ENCODE measurements at places on chromosomes 7 and 10.
A peak's percentile ranks its signal among the peaks of the same experiment; 100 is the strongest.

DNA sequence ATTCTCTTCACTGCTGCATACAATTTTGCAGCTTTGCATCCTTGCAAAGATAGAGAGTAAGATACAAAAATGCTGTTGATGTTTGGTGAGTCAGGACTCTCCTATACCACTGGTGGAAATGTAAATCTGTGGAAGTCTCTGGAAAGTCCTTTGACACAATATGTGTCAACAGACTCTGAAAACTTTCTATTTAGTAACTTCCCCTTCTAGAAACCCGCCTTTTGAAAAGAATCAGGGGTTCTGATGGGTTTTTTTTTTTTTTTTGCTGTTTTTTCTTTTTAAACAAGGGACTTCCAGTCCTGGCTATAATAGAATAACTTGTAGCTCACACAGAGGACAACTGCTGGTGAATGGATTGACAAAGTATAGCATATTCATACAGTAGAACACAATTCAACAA lies 16.4 kb downstream of the NOD1 start:
- no peak for DNase-seq

- no peak for DNase-seq
These were observed 183.2 kb downstream of the AGMO start for GRCh38 chr7:15378494-15379145.

DNA sequence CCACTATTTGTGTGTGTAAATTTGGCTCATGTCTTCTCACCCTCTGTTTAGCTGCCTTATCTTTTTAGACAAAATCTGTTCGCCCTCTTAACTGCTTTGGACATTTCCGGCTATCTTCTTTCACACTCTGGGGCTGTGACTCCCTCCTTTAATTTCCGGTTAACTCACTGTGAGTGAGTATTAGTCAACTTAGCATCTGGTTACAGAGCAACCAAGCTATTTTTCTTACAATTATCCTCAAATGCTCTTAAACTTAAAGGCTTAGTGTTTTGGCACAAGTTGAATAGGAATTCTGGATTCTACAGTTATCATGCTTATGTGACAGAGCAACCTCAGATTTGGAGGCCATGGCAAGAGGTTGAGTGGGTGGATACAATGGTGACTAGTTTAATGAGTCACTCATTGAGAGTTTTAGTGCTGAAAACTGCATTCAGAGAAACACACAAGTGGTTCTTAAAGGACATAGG lies 177.6 kb upstream of the SEMA3A start:
- DNase-seq = no peak

GRCh38 chr7:139808427-139808826 lies 20.6 kb upstream of the TBXAS1 start:
- DNase-seq = no peak

DNA sequence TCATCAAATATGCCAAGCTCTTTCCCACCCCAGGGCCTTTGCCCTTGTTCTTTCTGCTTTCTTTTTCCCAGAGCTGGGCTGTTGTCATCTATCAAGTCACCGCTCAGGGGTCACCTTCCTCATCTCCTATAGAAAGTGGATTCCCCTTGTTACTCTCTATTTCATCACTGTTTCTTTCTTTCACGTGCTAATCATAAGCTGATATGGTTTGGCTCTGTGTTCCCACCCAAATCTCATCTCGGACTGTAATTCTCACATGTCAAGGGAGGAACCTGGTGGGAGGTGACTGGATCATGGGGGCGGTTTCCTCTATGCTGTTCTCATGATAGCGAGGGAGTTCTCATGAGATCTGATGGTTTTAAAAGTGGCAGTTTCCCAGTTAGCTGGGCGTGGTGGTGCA lies 17.0 kb upstream of the TIAL1 start:
- DNase-seq = no peak

DNA sequence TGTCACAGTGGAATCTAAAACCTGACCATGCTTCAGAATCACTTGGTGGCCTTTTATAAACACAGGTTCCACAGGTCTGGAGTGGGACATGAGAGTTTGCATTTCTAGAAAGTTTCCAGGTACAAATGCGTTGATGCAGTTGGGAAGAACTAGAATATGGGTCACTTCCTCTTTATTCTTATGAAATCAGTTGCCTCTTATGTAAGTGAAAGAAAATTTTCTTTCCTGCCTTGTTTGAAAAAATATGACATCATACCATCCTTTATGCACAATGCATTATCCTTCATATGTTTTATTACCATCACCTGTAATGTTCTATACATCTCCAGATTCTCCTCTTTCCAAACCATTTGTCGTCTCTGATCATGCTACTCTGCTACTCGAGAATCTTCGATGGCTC lies 44.0 kb downstream of the PLXNA4 start:
- DNase-seq = no peak

DNA sequence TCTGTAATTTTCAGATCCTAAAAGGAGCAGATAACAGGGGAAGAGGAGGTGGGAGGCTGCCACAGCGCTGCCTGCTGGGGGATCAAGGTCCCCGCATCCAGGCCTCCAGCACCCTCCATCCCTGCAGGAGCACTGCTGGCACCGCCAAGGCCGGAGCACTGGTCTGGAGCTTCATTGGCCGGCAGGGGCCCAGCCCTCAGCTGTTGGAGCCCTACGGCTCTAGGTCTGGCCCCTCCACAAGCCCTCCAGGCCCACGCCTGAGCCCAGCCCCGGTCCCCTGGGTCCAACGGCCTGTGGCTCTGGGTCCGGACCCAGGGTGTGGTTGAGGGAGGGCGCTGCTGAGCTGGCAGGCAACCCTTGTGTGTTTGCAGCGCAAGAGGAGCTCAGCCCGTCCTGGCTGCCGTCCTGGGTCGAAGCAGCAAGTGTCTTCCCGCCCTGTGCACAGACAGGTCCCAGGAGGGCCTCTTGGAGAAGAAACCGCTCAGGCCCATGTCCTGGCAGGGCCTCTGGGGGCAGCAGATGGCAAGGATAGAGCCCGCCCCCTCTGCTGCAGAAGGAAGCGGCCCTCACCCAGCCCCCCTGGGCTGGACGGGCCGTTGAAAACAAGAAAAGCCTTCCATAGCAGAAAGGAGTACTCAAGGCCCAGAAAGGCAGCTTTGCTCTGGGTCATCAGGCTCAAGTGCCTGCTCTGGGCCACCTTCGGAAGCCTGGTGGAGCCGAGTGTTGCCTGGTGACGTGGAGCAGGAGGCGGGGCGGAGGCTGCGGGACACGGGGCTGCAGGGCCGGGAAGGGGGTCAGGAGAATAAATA lies 54.3 kb upstream of the TNRC18 start:
- DNase-seq = no peak

GRCh38 chr10:30688456-30688855 lies 58.9 kb upstream of the LYZL2 start:
- no peak for DNase-seq

DNA sequence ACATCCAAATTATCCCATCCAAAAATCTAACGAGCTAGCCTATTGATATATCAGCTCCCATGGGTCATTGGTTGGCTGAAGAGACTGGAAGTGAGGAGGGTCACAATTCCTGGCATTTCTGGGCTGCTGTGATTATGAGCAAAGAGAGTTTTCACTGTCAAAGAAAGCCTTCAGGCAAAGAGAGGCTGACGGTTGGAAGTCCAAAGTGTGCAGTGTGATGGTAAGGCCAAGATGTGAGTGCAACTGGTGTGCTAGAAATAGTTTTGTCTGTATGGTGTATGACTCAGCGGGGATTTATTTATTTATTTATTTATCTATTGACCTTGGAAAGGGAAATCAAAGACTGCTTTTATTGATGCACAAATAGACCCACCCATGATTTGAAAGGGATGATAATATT lies 75.0 kb downstream of the AASS start:
- DNase-seq = no peak

DNA sequence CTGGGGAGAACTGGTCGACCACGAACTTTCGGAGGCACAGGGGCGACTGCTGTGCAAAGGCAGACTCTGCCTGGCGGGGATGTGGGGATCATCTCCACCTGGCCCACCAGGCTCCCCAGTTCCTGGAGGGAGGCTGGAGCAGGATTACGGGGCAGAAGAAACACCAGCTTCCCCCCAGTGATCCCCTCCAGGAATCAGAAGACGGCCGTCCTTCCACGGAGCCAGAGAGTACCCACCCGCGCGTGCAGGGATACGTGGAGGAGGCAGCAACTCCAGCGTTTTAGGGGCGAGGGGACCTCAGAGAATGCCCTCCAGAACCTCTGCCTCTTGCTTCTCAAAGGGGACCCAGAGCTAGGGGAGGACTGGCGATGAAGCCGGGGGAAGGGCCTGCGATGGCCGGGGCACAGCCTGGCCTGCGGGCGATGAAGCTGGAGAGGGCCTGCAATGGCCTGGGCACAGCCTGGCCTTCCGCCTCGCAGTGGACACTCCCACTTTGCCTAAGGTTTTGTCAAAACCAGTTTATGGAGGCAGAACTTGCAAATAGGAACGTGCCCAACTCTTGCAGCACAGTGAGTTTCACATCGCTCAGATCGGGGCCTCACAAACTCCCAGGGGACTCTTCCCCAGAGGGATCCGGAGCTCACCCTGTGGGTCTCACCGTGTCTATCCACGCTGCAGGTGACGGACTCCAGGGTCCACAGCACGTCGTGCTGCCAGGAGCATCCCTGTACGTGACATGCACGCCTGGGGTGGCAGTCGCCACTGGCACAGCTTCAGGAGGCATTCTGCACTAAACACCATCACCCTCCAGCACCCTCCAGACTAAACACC lies 77.9 kb upstream of the PDGFA start:
- DNase-seq = no peak

DNA sequence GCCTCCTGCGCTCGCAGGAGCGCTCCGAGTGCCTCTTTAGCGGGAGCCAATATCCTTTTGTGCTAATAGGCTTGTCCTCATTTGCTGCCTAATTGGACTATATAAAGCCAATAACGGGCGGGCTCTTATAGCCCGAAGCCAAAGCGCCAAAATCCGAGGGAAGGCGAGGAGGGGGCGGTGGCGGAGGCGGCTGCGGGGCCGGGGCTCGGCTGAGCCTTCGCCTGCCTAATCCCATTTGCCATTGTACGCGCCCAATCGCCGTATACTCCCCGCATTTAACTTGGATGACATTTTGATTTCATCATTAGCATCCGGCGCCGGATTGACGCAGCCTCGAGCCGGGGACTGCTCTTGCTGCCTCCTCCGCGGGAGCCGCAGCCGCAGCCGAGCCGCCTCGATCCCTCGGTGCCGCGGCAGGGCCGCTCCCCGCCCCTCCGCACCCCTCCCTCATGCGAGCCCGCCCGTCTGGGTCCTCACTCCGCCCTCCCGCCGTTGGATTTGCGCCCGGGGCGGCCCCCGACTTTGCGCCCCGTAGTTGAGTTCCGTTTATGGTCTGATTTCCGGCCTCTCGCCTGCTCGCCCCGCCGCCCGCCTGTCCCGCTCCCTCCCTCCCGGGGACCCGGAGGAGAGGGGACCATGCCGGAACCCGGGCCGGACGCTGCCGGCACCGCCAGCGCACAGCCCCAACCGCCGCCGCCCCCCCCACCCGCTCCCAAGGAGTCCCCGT lies at the start of gene HMX3:
Gene HMX3, plus strand, starts transcription at position 556 of the 727 bp plus-strand sequence. Its CDS starts 81 bp downstream, at position 637.
- no peak for DNase-seq

GRCh38 chr10:70579234-70580002 lies 23.1 kb downstream of the PRF1 start:
- no peak for DNase-seq

GRCh38 chr7:32892521-32893206 lies 1.1 kb upstream of the KBTBD2 start:
- DNase-seq = peak; percentile 37

DNA sequence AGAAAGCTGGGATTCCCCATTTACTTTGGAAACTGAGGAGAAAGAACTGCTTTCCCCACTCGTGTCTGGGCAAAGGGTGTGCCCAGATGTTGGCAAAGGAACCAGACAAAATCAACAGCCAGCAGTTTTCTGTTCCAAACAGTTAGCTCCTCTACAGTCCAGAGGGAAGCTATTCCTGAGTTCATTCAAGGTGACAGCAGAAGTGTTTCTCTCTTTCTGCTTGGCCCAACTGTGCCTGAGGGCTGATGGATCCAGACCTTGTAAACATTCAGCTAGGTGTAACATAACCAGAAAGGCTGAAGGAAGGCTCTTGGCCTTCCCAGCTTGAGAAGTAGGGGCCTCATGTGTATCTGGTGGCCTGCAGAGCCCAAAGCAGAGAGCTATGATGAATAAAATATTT lies 7.0 kb upstream of the ALDH18A1 start:
- DNase-seq = no peak

DNA sequence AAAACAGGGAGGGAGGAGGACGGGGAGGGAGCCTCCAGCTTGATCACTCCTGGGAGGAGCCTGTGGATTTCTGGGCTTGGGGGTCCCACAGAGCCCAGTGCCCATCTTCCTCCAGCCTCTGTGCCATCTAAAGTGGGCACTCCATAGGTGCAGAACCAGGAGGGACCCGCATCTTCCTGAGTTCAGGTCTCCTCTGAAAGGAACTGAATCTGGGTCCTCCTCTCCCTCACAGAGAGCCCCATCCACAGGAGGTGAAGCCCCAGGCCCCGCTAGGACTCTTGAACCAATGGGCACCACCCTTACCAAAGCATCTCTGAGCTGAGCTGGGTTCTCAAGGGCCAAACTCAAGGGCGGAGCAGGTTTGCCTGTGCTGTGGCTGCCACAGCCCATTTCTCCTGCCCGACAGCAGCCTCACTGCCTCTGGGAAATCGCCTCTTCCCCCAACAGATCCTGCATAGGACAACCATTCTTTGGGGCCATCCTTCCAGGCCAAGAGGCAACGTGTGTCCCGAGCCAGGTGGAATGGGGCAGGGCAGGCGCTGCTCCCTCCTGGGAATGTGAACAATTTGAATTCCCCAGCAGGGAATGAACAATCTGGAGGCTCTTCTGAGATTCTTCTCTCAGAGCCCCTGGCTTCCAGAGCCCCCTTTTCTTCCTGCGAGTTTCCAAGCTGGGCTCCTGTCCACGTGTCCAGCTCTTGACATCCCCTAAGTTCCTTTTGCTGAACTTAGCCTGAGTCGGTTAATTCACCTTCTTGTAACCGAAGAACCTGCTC lies 411.0 kb upstream of the FOXK1 start:
- DNase-seq = no peak

DNA sequence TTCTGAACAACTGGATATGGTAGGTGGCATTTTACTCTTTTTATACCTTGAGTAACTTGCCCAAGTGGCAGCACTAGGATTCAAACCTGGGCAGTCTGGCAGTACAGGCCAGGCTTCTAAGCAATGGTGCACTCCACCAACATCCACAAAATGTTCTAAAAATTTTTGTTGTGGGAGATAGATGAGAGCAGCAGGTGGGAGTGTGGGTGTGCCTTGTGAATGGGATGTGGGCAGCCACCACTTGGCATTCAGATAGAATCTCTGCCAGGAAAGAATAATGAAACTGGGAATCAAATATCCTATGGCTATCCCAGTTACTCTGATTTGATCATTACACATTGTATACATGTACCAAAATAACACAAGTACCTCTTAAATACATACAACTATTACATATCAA lies 810.7 kb downstream of the MAGI2 start:
- no peak for DNase-seq

GRCh38 chr7:155377838-155378579 lies 79.9 kb upstream of the EN2 start:
- no peak for DNase-seq

DNA sequence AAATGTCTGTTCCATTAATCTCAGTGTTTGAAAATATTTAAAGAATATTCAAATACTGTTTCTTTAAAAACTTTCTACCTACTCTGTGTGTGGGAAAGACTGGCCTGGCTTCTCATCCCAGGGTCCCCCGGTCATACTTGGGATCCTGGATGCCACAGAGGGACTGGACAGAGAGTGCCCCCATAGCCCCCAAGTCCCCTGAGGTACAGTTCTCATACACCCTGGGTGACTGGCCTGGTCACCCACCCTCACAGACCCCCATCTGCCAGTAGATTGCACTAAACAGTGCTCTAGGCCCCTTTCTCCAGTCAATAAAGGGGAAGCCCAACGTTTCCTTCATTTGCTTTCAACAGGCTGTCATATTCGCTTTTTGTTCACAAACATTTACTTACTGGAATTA lies 3.0 kb downstream of the TMEM273 start:
- no peak for DNase-seq

GRCh38 chr7:20816372-20816959 lies 29.8 kb upstream of the SP8 start:
- no peak for DNase-seq
